ENCODE measurements at places on chromosomes 13 and 19. TPM values are rescaled to one million over a fixed set of nuclear protein-coding genes. Genes with fewer than 3 reads are reported as not detected.

GRCh38 chr13:30818323-30818960 lies 83.1 kb downstream of the ALOX5AP start:
- H3K36me3 ChIP-seq = no peaks in the 10 kb centered on the region
- no peak for DNase-seq
- no peak overlapping the region for H3K27ac ChIP-seq
- H3K4me1 ChIP-seq = no peaks in the 10 kb centered on the region

- peak; percentile 68 for DNase-seq
- no peak overlapping the region for H3K4me3 ChIP-seq
- H3K4me1 ChIP-seq = no peaks in the 10 kb centered on the region
- H3K27me3 ChIP-seq = peaks cover 3% of the 10 kb centered on the region
- H3K27ac ChIP-seq = no peak overlapping the region
Observed at GRCh38 chr19:50607874-50608785, 31.6 kb downstream of the SYT3 start.

DNA sequence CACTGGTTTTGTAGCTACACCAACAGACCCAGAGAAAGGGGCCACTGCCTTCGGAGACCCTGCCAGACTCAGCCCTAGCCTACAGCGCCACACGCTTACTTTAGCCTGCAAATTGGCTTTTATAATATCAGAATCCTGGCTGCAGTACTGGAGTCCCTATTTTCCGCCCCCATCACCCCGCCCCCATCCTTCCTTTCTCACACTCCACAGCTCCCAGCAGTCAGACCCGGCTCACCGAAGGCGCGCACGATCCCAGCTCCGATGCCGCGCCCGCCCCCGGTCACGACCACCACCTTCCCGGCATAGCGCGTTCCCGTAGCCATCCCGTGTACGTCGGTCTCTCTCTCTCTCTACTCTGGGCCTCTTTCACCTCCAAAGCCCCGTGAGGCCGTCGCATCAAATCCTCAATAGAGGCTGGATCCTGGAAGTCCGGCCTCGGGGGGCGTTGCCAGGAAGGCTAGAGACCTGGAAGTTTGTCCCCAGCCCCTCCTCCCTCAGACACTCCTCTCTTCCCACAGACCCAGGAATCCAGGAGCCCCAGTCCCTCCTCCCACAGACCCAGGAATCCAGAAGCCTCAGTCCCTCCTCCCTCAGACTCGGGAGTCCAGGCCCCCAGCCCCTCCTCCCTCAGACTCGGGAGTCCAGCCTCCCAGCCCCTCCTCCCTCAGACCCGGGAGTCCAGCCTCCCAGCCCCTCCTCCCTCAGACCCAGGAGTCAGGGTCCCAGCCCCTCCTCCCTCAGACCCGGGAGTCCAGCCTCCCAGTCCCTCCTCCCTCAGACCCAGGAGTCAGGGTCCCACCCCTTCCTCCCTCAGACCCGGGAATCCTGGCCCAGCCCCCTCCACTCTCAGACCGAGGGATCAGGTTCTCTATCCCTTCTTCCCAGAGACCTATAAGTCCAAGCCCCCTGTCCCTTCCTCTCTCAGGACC lies at the start of gene HSD17B14:
TSS of gene HSD17B14 (minus strand) at position 403 of the 929 bp plus-strand sequence. CDS start at position 323, 80 bp downstream.
- H3K4me3 ChIP-seq = peak within 1 kb of the TSS; percentile 53
- no peaks in the 10 kb centered on the region for H3K36me3 ChIP-seq
- peak within 1 kb of the TSS; percentile 54 for H3K27ac ChIP-seq
- DNase-seq = no peak
- H3K27me3 ChIP-seq = peaks cover 5% of the 10 kb centered on the region

GRCh38 chr13:113663934-113664333 lies 3.1 kb upstream of the GRK1 start:
- no peaks in the 10 kb centered on the region for H3K4me1 ChIP-seq
- no peaks in the 10 kb centered on the region for H3K27me3 ChIP-seq
- H3K27ac ChIP-seq = no peak overlapping the region
- DNase-seq = no peak
- no peak overlapping the region for H3K4me3 ChIP-seq

XPO4 gene
- 26.5 TPM for total RNA-seq

ONECUT3 gene
- total RNA-seq = not detected
